ENCODE measurements at places on chromosomes 3 and 15. TPM values are rescaled to one million over a fixed set of nuclear protein-coding genes. Genes with fewer than 3 reads are reported as not detected.

DNA sequence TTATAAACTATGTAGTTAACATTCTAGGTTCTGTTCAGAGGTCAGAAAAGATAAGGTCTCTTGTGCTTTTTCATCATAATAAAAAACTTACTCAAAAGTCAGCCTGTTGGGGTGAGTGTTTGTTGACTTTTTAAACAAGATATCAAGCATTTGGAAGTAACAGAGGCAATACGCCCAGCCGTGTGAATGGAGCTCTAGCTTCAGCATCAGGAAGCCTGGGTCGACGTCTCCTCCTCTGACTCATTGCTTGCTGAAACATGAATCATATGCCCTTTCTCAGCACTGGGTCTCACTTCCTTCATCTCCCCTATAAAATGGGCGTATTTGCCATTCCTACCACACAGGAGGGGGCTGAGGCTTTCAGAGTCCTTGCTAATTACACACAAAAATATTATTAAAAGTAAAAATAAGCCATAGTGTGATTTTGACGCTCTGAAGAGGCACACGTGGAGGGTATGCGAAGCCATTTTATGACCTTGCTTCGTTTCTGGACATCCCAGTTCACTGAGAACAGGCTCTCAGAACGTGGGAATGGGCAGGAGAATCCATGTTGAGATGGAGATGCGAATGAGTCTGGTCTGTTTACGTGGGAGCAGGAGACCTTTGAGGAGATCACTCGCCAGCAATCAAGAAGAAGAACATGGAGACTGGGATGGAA, 220.8 kb upstream of the TPRG1 start:
- H3K4me3 ChIP-seq, result no peak overlapping the region
- H3K27ac ChIP-seq, result no peak overlapping the region
- H3K27me3 ChIP-seq, result peaks cover 28% of the 10 kb centered on the region

- no peaks in the 10 kb centered on the region for H3K36me3 ChIP-seq
- H3K4me1 ChIP-seq, result no peaks in the 10 kb centered on the region
- H3K27ac ChIP-seq, result no peak overlapping the region
- H3K4me3 ChIP-seq, result no peak overlapping the region
- no peaks in the 10 kb centered on the region for H3K27me3 ChIP-seq
- no peak for DNase-seq
These were observed 32.2 kb downstream of the PTPN23 start for GRCh38 chr3:47412842-47413520.

GRCh38 chr3:188220988-188221818, 67.2 kb downstream of the LPP start:
- H3K27ac ChIP-seq, result no peak overlapping the region
- H3K4me3 ChIP-seq, result no peak overlapping the region
- H3K36me3 ChIP-seq, result no peaks in the 10 kb centered on the region
- H3K4me1 ChIP-seq, result no peaks in the 10 kb centered on the region

GRCh38 chr3:185059766-185060165, 93.1 kb downstream of the C3orf70 start:
- no peaks in the 10 kb centered on the region for H3K27me3 ChIP-seq
- no peaks in the 10 kb centered on the region for H3K36me3 ChIP-seq

- no peaks in the 10 kb centered on the region for H3K27me3 ChIP-seq
- no peak for DNase-seq
- no peaks in the 10 kb centered on the region for H3K36me3 ChIP-seq
- H3K27ac ChIP-seq, result no peak overlapping the region
These were observed 115.2 kb upstream of the DAZL start for GRCh38 chr3:16720367-16720940.

GRCh38 chr3:186107215-186108105, 1.4 kb downstream of the ETV5 start:
- peaks cover 41% of the 10 kb centered on the region for H3K4me1 ChIP-seq
- peak overlapping the region; percentile 65 for H3K4me3 ChIP-seq
- no peaks in the 10 kb centered on the region for H3K36me3 ChIP-seq
- peaks cover 93% of the 10 kb centered on the region for H3K27me3 ChIP-seq
- H3K27ac ChIP-seq, result peak overlapping the region; percentile 3

DNA sequence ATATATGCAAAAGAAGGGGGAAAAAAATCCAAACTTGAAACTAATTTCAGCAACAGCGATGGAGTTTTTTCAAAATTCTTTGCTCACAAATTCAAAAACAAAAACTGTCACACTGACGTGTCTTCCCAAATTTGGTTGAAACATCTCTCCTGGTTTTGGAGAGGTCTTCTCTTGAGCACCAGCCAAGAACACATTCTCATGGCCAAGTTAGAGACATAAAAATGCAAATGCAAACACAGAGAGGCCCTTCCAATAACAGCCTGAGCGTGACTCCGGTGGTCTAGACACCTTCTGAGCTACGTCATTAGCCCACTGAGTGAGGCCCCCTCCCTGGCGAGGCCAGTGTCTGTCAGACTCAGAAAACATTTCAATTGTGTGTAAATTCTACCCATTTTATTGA, 436.0 kb upstream of the PROK2 start:
- H3K27me3 ChIP-seq, result no peaks in the 10 kb centered on the region
- H3K4me1 ChIP-seq, result no peaks in the 10 kb centered on the region
- H3K4me3 ChIP-seq, result no peak overlapping the region
- H3K27ac ChIP-seq, result no peak overlapping the region

GRCh38 chr3:126530171-126531050, 6.5 kb downstream of the CHST13 start:
- H3K4me1 ChIP-seq, result no peaks in the 10 kb centered on the region
- H3K27me3 ChIP-seq, result peaks cover 28% of the 10 kb centered on the region
- no peak for DNase-seq

GRCh38 chr3:64443546-64444381, 218.5 kb upstream of the PRICKLE2 start:
- no peak overlapping the region for H3K4me3 ChIP-seq
- H3K4me1 ChIP-seq, result peaks cover 8% of the 10 kb centered on the region
- no peak overlapping the region for H3K27ac ChIP-seq
- H3K36me3 ChIP-seq, result no peaks in the 10 kb centered on the region

DNA sequence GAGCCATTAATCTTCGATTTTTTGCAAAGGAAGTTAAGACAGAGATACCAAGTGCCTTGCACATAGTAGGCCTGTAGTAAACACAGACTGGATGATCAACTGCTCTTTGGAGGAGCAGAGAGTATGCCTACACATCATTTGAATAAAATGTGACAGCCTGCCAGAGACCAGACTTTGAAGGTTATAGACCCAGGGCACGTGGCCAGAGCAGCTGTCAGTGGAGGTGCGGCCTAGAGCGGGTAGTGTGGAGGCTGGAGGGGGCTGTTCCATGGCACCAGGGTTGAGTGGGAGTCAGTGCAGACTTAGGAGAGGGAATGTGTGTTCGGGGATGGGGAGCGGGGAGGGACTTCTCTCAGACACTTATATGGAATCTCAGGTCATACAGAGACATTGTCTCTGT, 80.8 kb downstream of the SMAD3 start:
- no peaks in the 10 kb centered on the region for H3K27me3 ChIP-seq
- H3K27ac ChIP-seq, result peak overlapping the region; percentile 54
- peaks cover 70% of the 10 kb centered on the region for H3K4me1 ChIP-seq
- DNase-seq, result no peak

GRCh38 chr3:194986208-194987043, 284.5 kb downstream of the XXYLT1 start:
- no peaks in the 10 kb centered on the region for H3K36me3 ChIP-seq
- peaks cover 17% of the 10 kb centered on the region for H3K27me3 ChIP-seq
- peaks cover 11% of the 10 kb centered on the region for H3K4me1 ChIP-seq
- no peak overlapping the region for H3K4me3 ChIP-seq

- no peak overlapping the region for H3K4me3 ChIP-seq
- H3K27ac ChIP-seq, result no peak overlapping the region
- DNase-seq, result no peak
- H3K27me3 ChIP-seq, result peaks cover 24% of the 10 kb centered on the region
- H3K4me1 ChIP-seq, result no peaks in the 10 kb centered on the region
These were observed 15.5 kb downstream of the SCN10A start for GRCh38 chr3:38800511-38800910.

DNA sequence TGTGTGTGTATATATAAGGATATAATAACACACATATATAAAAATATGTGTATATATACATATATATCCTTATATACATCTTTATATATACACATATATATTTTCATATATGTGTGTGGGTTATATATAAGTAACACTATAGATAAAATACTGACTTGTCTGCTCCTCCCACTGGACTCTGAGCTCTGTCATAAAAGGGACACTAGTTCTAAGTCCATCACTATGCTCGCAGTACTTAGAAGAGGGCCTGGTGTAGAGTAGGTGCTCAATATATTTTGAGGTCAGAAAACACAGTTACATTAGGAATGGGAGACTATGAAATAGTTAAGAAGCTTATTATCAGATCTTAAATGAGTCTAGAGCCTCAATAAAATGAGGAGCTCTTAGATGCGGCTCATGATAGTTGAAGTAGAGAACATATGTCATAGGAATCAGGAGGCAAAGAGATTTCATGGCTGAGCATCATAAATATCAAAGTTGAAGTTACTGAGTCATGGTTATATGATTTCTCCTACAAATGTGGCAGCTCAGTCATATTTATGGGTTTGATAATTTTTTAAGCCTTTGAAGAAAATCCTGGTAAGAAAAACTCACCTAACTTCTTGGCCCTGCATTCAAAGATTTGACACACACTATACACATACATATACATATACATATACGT, 371.2 kb upstream of the THBS1 start:
- no peaks in the 10 kb centered on the region for H3K36me3 ChIP-seq
- no peak overlapping the region for H3K27ac ChIP-seq
- no peak overlapping the region for H3K4me3 ChIP-seq

LDHAL6B gene
- not detected for total RNA-seq

PLA2G4E gene
- total RNA-seq, result not detected

GOLGA8N gene
- total RNA-seq, result 0.26 TPM

MELTF gene
- 4.2 TPM for total RNA-seq

Data from neural progenitor cell (in vitro differentiated cells).